ENCODE measurements at places on chromosomes 7 and 10. TPM values are rescaled to one million over a fixed set of nuclear protein-coding genes. Genes with fewer than 3 reads are reported as not detected.

DYDC2 gene
- total RNA-seq, result not detected

AHCYL2 gene
- total RNA-seq, result 4.0 TPM

COL28A1 gene
- total RNA-seq, result not detected

PTPN20 gene
- total RNA-seq, result not detected

TDRD1 gene
- total RNA-seq, result not detected

NOS3 gene
- total RNA-seq, result 25.3 TPM

GPNMB gene
- 1.3 TPM for total RNA-seq

Data from mammary microvascular endothelial cell (primary cell).